ENCODE measurements at places on chromosomes 7 and 10.

DNA sequence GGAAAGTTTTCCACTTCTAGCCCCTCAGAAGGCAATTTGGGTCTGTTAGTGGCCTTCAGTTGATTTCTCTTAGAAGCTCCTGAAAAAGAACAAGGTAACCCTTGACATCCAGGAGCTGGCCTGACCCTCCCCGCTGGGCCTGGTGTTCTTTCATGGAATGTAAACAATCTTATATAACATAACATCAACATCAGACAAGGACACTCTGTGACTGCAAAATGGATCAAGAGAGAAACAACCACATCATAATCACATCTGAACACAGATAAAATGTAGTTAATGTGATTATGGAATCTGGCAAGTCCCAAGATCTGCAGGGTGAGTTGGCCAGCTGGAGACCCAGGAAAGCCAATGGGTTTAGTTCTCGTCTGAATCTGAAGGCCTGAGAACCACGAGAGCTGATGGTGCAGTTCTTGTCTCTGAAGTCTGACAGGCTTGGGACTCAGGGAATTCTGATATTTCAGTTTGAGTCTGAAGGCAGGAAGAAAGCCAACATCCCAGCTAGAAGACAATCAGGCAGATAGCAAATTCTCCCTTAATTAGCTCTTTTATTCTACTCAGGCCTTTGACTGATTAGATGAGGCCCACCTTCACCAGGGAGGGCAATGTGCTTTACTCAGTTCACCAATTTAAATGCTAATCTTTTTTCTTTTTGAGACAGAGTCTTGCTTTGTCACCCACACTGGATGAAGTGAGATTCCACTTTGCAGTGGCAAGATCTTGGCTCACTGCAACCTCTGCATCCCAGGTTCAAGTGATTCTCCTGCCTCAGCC lies 91.4 kb upstream of the NAMPT start:
- DNase-seq = no peak

DNA sequence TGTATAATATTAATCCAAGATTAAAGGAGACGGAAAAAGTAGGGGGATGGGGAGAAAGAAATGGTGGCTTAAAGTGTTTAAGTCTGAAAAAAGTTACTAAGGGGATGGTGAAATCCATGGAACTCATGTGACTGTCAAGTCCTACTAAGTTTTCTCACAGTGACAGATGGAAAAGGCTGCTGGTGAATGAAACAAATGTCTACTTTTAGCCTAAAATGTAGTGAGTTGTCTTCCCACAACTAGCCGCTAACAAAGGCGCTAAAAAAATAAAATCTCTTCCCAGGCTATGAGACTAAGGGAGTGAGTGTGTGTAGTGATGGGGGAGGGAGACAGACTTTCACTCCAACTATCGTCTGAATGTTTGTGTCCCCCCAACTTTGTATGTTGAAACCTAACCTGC lies 12.6 kb downstream of the VIM start:
- no peak for DNase-seq

GRCh38 chr7:14761510-14762296 lies 140.8 kb downstream of the DGKB start:
- DNase-seq = peak; percentile 81

DNA sequence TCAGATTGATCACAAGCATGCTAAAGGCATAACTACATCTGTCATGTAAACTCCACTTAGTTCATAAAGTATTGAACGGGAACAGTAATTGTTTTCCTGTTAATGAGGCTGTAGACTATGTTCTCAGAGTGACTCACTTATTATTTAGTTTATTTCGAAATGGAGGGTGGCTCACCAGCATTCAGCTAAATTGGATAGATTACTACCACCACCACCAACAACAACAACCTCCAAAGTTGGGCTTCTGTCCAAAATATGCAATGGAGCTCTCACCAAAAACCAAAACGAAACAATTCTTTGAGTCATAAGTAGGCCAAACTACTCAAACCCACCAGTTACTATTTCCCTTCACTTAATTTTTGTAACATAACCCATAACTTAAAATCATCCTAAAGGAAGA lies 127.9 kb upstream of the NRBF2 start:
- peak; percentile 86 for DNase-seq

DNA sequence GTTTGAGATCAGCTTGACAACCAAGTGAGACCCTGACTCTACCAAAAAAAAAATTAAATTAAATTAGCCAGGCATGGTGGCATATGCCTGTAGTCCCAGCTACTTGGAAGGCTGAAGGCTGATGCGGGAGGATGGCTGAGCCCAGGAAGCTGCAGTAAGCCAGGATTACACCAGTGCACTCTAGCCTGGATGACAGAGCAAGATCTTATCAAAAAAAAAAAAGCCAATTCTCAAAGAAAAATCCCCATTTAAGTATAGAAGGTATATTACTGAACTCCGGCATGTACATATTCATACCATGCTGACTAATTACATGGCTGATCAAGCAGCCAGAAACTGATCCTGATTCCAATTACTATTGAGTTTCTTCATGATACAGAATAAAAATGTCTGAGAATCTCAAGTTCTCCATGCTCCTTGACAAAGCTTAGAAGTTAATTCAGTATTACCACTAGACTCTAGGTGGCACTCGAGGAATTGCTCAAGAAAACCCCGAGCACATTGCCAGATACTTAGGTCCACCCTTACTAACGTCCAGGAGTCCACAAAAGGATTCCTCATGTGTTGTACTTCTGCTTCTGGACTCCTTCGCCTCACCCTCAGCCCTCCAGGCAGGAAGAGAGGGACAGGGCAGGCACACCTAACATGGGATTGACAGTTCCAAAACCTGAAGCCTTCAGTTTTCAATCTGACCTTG lies 148.9 kb downstream of the PARD3 start:
- DNase-seq = peak; percentile 91

GRCh38 chr10:10623958-10624566 lies 393.6 kb upstream of the CELF2 start:
- peak; percentile 23 for DNase-seq

DNA sequence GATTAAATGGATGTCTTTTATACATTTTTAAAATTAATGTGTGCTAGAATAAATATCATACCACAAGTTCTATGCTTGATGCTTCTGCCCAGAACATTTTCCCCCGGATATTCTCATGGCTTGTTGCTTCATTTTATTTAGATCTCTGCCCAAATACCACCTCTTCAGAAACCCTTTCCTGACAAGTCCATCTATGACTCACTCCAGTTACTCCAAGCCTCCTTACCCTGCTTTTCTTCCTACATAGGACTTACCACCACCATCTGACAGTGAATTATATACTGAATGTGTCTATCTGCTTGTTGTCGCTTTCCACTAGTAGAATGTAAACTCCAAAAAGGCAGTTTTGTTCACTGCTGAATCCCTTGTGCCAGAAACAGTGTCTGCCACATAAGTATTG lies 19.1 kb upstream of the ERVW-1 start:
- DNase-seq = peak; percentile 27

- peak; percentile 22 for DNase-seq
Measured at GRCh38 chr7:29080803-29081202, 65.5 kb downstream of the CPVL start.

- DNase-seq = no peak
Measured at GRCh38 chr10:34804306-34804705, 10.8 kb downstream of the PARD3 start.

Data from astrocyte of the hippocampus (primary cell).